ENCODE measurements at places on chromosomes 16 and 17.

DNA sequence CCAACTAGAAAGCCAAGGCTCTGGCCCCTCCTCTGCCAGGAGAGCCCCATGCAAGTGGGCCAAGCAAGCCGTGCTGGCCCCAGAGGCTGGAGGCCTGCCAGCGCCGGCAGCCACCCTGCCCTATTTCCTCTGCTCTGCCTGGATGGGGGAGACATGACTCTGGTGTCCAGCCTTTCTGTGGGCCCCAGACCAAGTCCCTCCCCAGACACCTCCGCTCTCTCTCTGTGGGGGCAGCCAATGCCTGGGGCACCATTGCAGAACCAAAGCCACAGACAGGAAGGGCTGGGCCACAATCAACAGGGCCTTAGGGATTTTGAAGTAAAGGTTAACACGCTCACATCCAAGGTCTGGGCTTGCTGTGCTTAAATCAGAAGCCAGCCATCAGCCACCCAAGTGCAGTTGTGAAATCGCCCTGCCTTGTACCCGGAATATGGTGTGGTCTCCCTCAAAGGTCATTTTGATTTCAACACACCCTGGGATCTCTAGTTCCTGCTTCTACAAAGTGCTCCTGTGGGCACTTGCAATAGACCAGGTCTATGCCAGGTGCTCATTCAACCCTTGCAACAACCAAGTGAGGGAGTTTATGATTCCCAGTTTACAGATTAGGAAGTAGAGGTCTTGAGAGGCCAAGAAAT is 63.5 kb upstream of the TEX2 start:
- no peak for DNase-seq

DNA sequence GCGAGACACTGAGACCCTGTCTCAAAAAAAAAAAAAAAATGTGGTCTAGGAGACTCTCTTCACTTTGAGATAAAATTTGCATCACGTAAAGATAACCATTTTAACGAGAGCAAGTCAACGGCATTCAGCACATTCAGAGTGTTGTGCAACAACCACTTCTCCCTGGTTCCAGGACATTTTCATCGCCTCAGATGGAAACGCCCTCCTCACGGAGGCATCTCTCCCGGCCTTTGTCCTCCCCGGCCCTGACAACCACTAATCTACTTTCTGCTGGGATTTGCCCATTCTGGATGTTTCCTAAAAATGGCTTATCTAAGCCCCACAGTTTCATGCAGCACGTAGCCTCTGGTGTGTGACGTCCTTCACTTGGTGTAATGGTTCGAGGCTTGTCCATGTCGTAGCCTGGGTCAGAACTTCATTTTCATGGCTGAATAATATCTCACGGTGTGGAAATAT is 6.4 kb upstream of the NPRL3 start:
- DNase-seq, result no peak

- DNase-seq, result peak; percentile 98
These were observed 12.4 kb downstream of the ATP5PD start for GRCh38 chr17:75034236-75034908.

DNA sequence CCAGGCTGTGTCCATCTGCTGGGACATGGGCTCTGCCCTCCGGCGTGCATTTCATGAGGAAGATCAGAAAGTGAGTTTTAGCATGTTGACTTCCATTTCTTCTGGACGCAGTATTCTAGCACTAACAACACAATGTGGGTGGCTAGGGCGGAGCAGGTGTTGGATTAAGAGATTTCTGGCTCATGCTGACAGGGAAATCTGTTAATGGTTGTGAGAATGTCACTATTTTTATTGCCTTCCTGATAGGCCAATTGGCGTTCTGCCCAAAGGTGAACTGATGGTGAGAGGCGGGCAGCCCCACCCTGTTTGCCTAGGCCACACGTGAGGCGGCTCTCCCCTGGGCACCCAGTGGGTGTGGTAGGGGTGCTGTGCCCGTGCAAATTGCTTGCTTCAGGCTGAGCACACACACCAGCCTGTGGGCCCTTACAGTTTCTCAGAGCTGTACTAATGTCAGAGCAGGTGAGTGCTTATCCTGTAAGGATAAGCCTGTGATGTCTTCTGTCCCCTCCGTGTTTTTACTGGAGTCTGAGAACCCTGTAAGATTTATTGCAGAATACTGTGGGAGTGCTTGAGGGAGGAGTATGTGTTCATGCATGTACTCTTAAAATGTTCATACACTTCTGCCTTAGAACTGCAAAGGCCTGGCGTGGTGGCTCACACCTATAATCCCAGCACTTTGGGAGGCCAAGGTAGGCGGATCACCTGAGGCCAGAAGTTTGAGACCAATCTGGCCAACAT is 30.9 kb downstream of the PGS1 start:
- no peak for DNase-seq

DNA sequence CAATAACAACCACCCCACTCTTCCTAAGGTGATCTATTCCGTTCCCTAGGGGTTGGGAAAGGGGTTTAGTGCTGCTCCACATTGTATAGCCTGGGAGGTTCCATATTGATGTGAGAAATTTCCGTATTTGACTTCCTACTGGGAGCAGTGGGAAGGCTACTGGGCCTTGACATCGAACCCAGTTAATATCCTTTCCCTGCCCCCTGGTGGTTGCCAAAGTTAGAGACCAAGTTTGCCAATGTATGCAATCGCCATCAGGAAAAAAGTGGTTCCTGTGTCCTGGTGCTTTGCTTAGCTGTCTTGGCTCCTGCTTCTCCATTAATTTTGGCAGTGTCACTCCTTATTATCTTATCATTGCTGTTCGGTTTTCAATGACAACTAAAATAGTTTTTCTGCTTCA is 914.9 kb downstream of the KCNJ2 start:
- DNase-seq, result no peak
